ENCODE measurements at places on chromosomes 12 and 14.

DNA sequence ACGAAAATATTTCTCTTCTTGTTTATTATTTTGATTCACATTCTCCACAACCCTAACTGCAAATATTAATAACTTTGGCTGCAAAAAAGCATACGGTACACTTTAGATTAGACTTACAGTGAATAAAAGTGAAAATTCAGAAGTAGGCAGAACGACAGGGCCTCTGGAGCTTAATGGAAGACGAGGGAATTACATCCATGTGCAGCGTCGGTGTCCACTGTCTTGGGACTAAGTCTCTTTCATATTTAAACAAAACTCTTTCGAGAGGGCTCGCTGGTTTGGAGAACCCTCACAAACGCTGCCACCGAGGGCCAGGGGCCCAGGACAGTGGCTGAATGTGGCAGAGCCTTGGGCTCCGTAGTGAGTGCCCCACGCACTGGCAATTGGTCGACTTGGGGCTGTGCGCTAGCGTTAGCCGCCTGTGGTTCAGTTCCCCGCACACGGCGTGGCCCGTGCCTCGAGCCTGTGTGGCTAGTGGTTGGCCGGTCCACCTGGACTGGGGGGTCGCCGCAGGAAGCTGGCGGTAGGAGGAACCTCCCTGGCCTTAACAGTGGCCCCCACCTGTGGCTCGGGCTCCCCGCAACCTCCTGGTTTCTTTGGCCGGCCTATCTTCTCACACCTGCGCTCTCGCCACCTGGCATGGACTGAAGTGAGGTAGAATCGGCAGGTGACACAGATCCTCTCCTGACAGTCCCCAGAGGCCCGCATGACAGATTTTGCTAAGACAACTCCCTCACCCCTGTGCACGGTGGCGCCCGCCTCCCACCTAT, 739 bp upstream of the PAX9 start:
- no peak for DNase-seq

- no peak for DNase-seq
These were observed 409.3 kb downstream of the PRKD1 start for GRCh38 chr14:29518335-29518734.

DNA sequence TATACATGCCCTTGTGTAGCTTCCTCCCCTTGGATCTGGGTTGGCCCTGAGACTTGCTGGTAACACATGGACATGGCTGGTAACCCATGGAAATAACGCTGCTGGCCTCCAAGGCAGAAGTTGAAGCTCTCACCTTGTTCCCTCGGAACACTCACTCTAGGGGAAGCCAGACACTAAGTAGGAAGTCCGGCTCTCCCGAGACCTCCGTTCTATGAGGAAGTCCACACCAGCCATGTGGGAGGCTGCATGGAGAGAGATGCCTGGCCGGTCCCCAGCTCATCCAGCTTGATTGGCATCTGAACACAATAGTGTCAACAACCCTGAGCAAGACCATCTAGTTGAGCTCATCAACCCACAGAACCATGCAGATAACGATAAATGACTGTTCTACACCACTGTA, 39.7 kb upstream of the VRK1 start:
- DNase-seq: no peak

GRCh38 chr14:75469606-75470237, 41.9 kb downstream of the JDP2 start:
- no peak for DNase-seq

- no peak for DNase-seq
These were observed 274.0 kb downstream of the NOVA1 start for GRCh38 chr14:26323869-26324268.

DNA sequence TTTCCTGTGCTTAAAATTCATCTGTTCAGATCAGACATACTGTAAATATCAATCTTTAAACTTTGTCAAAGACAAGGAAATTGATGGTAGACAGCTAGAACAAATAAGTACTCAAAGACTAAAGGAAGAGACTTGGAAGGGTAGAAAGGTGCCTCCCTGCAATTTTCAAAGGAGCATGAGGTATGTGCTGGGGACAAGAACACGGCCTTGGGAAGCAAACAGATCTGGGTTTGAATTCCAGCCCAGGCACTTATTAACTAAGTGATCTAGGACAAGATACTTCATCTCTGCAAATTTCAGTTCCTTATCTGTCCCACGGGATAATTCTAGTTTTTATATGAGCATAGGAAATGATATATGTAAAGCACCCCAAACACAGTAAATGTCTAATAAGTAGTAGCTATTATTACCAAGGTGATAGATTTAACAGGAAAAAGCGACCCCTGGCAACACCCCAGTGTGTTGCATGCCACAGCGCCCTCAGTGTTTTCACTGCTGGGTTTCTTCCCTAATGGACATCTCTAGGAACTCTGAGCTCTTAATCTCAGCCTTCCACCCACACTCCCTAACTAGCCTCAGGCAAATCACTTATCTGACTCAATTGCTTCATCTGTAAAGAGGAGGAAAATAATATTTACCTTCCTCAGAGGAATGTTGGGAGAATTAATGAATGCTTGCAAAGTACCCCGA, 44.7 kb upstream of the BMP4 start:
- no peak for DNase-seq

DNA sequence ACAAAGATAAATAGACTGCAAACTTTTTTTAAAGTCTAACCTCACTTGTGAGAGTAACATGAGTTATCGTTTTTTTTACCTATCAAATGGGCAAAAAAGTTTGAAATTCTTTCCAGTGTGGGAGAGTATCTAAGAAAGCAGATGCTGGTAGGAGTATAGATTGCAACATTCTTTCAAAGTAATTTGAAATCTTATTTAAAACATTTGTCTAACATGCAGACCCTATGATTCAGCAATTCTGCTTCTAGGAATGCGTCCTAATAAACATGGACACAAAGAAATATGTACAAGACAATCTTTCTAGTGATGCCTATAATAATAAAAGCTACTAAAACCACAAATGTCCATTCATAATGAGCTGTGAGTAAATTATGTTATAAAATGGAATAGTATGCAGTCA, 110.4 kb upstream of the TMCC3 start:
- DNase-seq: no peak

DNA sequence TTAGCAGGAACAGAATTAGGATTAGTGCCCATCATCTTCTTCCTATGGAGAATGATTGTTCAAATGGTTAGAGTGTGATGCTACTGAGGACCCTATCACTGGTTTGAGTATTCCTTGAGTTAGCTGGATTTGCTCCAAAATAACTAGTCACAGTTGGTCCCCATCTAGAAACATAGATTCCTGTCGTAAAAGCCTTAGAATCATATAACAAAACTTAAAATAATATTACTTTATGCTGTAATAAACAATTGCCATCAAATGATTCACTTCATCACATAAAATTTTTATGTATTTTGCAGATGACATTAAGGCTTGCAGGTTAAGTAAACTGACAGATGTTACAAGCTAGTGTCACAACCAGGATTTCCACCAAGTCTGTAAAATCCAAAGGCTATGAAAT, 209.8 kb downstream of the CCER1 start:
- no peak for DNase-seq

GRCh38 chr12:124783087-124783486, 80.6 kb downstream of the SCARB1 start:
- no peak for DNase-seq

DNA sequence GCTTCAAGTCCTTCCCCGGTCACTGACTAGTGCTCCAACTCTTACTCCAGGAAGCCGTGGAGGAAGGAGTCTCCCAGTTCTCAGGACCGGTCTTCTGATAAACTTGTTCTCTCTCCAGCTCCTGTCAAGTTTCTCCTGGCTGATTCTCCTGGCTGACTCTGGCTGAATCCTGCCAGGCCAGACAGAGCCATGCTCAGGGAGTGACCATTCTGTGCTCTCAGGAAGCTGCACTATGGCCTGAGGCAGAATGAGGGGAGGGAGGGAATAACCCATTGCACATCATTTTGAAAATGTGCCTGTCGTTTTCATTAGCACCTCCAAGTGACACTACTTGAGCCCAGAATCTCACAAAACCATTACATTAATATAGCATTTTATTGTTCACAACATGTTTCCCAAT, 80.8 kb downstream of the IFNG start:
- DNase-seq: no peak

DNA sequence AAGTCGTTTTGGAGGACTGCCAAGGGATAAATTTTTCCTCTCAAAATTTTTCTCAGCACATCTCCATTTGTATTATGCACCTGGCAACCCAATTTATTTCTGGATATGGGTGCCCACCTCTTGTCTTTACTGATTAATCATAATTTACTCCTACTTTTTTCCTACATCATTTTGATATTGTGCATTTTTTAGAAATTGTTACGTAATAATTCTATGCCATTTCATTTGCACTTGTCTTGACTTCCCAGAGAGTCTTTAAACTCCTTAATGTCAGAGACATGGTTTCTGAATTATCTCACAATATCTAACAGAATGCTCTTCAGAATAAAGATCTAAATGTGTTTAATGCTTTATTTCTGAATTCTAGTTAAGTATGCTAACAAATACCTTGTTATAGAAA, 113.1 kb downstream of the TMTC3 start:
- no peak for DNase-seq

GRCh38 chr14:81192594-81192993, 28.2 kb downstream of the GTF2A1 start:
- DNase-seq: no peak

DNA sequence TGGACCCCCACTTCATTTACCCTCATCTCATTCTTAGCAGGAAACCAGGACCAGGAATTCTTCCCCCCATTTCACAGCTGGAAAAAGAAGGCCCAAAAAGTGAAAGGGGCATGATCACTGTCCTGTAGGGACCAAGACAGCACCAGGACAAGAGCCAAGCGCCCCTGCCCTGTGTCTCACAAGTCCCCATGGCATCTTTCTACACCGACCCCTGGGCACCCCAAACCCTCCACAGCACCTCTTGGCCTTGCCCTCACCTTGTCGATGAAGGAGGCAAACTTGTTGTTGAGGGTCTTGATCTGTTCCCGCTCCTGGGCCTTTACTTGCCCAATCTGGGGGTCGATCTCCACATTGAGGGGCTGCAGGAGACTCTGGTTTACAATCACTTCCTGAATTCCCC, 710 bp downstream of the KRT76 start:
- DNase-seq: no peak

DNA sequence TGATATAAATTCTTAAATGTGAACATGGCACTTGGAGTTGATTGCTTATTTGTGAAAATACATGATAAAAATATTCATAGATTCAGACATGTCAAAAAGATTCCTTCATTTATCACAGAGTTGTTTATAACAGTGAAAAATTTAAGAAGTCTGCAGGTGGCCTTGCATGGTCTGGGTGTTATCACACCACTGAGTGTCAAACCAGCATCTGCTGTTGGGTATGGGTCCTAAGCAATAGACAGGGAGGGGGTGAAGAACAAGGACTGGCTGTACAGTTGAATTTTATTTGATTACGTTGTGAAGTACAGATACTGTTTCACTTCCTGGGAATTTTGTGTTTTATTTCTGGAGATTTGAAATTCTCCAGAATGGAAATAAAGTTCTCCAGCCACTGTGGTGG, 180.4 kb upstream of the HIF1A start:
- DNase-seq: no peak

- DNase-seq: no peak
These were observed 16.5 kb downstream of the HEBP1 start for GRCh38 chr12:12983420-12984035.

DNA sequence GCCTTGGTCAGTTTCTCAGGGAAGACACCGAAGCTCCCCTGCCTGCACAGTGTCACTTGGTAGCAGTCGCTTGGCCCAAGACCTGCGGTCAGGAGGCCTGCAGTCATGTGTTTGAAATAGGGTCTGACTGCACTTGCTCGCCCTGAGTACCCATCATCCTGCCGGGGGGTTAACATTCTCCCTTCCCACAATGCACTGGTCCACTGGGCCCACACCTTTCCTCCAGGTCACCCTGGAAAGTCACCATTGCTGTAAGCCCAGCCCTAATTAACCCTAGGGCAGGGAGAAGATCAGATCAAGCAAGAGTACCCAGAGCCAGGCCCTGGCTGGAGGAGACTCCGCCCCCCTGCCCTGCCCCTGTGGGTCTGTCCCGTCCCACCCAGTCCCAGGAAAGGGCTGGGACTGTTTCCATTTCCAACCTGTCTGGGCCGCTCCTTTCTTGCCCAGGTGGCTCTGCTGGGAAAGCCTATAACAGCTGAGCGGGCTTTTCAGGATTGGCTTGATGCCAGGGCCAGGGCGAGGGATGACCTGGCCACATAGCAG, 87.1 kb downstream of the ZFP36L1 start:
- no peak for DNase-seq

GRCh38 chr12:82682851-82683261, 3.9 kb upstream of the TMTC2 start:
- no peak for DNase-seq

- DNase-seq: no peak
These were observed 4.2 kb upstream of the LGALS3 start for GRCh38 chr14:55124774-55125386.

- DNase-seq: no peak
These were observed 25.3 kb downstream of the MYBPC1 start for GRCh38 chr12:101619858-101620761.

DNA sequence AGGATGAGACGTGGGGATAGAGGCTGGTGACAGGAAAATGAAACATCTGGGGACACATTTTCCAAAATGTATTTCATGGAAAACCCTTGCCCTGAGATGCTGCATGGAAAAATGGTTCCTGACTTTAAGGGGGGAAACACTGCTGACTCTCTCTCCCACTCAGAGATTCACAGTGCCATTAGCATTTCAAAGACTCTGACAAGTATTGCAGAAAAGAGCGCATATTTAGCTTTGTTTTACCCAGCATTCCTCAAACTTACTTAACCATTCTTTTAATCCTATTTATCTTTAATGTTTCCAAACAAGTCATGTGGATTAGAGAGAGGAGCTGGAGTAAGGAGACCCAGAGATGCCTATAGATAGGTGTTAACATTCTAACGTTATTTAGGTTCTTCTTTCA, 141.8 kb upstream of the DYRK2 start:
- no peak for DNase-seq

DNA sequence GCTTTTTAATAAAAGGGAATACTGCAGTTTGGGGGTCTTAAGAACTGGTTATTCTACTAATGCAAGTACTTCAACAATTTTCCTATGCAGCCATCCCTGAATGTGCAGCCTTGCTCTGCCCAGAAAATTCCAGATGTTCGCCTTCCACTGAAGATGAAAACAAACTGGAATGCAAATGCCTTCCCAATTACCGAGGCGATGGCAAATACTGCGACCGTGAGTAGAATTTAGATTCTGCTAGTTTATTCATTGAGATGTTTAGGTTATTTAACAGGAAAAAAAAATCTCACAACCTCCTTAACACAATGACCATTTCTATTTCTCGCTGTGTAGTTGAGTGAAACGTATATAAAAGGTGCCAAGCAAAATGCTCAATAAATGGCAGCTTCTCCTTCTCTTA, 49.9 kb downstream of the STAB2 start:
- DNase-seq: no peak

GRCh38 chr14:104302794-104303405, 164.5 kb downstream of the KIF26A start:
- no peak for DNase-seq

DNA sequence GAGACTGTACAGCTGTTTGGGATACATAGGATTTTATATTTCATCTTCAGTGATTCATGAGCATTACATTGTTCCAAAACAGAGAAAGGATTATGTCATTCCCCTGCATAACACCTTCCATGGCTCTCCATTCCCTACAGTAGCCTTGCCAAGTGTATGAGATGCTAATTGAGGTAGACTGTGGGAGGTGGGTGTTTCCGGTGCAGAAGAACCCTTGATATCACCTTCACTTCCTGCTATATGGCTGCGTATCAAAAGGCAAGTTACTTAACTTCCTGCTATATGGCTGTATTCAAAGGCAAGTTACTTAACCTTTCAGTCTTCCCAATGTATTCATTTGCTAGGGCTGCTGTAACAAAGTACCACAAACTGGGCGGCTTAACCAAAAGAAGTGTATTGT, 11.2 kb downstream of the FAR2 start:
- DNase-seq: no peak
